ENCODE measurements at places on chromosomes 5 and 9.

DNA sequence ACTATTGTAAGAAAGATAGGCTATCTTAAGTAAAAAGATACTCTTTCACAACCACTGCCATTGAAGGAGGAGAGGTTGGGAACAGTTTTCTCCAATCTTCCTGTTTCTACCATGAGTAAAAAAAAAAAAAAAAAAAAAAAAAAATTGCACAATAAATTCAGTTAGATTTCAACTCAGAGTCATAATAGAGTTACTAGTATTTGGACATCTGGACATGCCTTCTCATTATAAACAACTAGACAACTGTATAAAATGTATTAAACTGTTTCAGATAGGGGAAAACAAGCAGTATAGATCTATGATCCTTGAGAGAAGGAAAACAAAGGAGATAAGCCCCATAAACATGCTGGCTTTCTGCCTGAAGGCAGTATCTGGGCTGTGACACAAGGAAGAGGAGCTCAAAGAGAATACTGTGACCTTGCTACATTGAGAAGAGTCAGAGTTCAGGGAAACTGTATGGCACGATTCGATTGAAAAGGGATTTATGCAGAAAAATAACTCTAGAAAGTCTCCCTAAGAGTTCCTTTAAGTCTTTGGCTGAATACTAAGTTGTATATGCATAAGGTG lies 249.2 kb upstream of the POU5F2 start:
- no peak for DNase-seq

DNA sequence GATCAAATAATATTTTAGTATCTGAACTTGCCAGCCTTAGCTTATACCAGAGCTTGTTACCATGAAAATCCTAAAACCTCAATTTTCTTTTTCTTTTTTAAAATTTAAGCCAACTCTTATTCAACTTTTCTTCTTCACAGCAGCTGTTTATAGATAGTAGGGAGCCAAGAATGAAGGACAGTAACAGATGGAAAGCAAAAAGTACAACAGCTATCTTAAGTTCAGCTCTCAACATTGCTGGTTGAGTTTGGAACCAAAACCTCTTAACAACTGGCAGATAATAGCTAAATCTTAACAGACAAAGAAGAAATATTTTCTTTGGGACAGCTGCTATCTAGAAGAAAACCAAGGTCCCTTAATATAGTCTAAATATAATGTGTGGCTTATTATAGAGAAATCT lies 74.7 kb downstream of the PJA2 start:
- DNase-seq: peak; percentile 92

GRCh38 chr5:112183874-112184273 lies 235.2 kb downstream of the EPB41L4A start:
- DNase-seq: no peak

DNA sequence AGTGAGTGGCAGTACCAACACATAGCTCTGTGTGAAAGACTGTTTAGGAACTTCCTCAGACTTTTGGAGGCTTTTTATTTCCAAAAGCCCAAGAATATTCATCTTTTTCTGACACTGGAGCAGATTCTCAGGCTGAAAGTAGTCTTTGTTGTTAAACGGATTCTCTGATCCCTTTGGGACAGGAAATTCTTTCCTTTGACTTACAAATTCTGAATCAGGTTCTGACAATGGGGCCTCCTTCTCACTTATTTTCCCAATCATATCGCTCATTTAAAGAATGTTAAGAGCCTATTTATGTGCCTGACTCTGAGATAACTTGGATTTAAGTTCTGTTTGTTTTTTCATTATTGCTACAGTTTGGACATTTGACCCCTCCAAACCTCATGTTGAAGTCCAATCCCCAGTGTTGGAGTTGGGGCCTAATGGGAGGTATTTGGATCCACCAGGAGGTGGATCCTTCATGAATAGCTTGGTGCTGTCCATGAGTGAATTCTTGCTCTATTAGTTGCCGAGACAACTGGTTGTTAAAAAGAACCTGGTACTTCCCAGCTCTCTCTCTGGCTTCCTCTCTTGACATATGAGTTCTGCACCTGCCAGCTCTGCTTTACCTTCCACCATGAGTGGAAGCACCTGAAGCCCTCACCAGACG lies 4.1 kb upstream of the ADGRV1 start:
- DNase-seq: no peak

- DNase-seq: no peak
Measured at GRCh38 chr9:21841133-21841532, 38.7 kb downstream of the MTAP start.

- DNase-seq: no peak
Measured at GRCh38 chr5:117207088-117207668, 632.6 kb upstream of the SEMA6A start.

- peak; percentile 54 for DNase-seq
Measured at GRCh38 chr9:18208166-18209059, 265.5 kb upstream of the ADAMTSL1 start.

GRCh38 chr9:134855231-134855899 lies 25.2 kb upstream of the FCN2 start:
- DNase-seq: no peak

DNA sequence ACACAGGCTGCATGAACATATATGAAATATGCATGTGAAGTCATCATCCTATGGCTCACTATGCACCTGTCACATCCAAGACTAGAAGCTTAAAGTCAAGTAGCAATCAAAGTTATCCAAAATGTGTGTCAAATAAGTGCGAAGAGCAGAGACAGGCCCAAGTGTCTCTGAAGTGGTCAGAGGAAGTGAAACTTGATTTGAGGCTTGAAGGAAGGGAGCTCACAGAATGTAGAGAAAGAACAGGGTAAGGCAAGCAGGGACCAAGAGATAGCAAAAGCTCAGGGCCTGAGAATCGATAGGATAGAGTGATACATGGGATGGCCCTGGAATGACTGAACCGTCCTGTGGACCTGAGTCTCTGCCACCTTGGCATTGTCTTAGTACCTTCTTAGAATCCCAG lies 274.3 kb upstream of the TRPC7 start:
- no peak for DNase-seq

DNA sequence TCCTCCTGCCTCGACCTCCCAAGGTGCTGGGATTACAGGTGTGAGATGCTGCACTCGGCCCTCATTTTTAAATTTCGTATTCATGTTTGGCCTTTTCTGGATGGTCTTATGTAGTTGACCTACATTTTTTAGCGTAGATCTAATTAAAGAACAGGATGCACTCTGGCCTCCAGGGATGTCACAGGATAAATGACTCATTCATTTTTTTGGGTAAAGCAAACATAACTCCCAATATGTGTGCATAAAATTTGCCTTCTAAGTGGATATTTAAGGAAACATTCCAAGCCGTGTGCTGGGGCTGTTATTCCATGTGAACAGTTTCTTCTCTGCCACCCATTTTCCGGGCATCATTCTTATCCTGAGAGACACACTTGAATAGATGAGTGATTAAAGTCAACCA lies 501.6 kb downstream of the IRX1 start:
- no peak for DNase-seq

DNA sequence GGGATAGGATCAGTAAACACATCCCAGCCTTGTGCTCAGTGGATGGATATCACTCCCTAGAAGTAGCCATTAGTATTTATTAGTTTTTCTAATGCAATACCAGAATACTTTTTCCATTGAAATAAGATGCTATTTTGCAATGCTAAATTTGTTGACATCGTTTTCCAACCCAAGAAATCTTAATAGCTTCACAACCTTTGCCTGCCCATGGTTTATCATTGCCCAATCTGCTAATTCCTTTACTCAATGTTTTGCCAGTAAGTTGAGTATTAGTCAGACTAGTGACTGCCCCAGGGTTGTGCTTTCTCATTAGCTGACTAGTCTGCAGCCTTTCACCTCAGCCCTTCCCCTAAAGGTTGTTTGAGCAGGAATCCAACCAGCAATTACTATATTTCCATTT lies 62.9 kb downstream of the NREP start:
- no peak for DNase-seq

DNA sequence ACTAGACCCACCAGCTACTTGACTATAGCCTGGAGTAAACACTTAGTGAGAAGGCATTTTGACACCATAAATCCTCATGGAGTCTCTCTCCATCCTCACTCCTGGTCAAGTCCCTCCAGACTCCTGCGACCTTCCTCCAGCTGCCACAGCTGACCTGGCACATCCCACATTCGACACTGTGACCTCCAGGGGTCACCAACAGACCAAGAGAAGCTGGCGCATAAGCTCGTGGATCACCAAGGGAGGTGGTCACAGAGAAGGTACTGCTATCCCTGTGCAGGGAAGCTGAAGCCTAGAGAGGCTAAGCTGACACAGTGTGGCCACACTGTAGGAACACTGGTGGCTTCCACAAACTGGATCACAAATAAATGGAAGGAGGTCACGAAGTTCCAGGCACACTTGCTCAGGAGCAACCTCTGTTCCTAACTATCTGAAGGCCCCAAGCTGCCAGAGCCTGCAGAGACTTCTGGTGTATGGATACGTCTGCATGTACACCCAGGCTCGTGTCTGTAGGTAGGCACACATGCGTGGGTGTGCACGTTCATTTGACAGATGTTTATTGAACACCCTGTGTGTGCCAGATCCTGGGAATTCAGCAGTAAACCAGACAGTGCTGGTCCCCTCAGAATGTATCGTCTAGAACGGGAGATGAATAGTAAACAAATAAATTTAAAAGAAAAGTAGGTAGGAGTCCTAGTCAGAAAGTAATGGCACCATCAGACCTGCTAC lies 104.4 kb downstream of the C5orf15 start:
- DNase-seq: no peak

DNA sequence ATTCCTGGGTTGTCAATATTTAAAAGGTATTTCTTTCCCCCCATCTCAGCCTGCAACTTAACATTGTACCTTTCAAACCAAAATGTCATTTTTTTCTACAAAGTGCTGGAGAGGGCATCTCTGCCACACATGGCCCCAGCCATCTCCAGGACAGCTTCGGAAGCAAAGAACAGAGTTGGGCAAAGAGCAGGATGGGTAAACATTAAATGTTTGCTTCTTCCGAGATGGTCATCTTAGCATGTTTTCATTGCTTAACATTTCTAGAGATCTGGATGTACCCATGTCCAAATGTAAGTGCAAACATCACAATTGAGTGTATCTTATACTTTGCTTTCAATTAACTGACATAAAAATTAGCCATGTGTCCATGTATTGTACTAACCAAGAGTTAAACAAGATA lies 14.3 kb upstream of the F2RL2 start:
- DNase-seq: no peak

DNA sequence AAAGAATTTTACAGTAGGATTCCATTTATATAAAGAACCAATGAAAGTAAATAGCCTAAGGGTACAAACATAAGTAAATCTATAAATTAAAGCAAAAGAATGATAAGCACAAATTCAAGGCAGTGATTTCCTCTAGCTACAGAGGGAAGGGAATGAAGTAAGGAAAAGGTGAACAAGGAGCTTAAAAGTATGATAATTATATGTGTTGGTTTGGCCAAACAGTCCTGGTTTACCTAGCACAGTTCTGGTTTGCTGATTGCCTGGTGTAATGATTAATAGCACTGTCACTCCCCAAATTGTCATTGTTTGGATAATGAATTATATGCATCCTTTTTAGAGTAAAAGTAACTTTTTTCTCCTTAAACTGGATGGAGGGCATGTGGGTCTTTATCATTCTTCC lies 15.0 kb upstream of the TMEM161B start:
- DNase-seq: no peak
